H1 (cell line): ENCODE measurements at places on chromosomes 1 and 21. TPM values are rescaled to one million over a fixed set of nuclear protein-coding genes. Genes with fewer than 3 reads are reported as not detected.

DNA sequence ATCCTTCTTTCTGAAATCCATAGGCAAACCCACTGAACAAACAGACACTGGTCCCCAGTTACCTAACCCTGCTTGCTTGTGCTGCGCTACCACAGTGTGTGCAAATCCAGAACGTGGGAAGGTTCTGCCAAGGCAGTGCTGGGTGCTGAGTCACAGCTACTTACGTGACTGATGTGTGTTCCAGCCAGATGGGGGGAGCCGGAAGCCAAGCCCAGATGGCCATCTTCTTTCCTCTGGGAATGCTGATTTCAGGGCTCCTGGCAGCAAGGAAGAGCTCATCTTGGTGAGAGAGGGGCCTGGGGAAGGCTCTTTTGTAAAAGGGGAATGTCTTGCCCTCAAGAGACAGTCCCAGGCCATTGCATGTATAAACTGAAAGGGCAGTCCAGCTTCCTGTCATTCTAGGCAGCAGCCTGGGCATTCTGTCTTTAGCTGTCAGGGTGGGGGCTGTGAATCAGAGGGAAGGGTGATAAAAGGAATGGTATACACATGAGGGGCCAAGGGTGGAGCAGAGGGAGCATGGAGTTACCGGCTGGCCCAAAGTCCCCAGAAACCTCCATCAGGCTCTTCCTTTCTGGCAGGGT, 54.1 kb downstream of the CD46 start:
- no peak for DNase-seq

GRCh38 chr1:89540406-89540970, 15.9 kb downstream of the LRRC8B start:
- no peak for DNase-seq

GRCh38 chr1:26317612-26318337, at the start of gene CD52:
Gene CD52 (plus strand): TSS chr1:26317958. CDS start chr1:26318018, 60 bp downstream.
- no peak for DNase-seq

DNA sequence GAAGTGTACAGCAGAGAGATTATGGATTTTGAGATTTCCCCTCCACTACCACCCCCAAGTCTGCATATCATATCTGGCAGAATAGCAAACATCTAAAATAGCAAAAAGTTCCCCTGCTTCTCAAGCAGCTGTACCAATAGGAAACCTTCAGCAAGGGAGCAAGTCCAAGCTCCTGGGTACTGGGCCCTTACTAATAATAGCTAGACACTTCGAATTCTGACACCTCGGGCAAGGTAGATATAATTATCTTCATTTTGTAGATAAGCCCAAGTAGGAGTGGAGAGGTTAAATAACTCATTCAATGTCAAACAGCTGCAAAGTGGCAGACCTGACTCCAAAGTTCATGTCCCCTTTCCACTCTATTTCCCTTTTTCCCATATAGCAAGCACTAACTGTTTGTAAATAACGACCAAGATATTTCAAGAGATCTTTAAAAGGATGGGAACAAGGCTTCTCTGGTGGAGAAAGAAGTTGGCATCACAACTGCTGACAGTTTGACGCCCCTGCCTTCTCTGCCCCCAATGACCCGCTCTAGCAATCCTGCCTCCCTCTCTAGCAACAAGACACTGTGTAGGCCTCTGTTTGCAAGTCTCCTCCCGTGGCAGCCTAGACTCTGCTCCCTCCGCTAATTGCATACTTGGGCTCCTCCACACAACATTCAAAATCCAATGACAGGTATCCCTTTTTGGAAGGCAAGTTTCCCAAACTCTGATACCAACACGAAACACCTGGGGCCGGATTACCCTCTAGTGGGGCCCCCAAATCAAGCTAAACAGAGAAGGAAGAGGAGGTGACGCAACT, 18.7 kb upstream of the ADAR start:
- DNase-seq: no peak

The SLC16A4 gene
- 0.20 and 0.30 TPM in 2 replicates for polyA plus RNA-seq

GRCh38 chr1:172679000-172679772, 20.3 kb downstream of the FASLG start:
- DNase-seq: no peak

DNA sequence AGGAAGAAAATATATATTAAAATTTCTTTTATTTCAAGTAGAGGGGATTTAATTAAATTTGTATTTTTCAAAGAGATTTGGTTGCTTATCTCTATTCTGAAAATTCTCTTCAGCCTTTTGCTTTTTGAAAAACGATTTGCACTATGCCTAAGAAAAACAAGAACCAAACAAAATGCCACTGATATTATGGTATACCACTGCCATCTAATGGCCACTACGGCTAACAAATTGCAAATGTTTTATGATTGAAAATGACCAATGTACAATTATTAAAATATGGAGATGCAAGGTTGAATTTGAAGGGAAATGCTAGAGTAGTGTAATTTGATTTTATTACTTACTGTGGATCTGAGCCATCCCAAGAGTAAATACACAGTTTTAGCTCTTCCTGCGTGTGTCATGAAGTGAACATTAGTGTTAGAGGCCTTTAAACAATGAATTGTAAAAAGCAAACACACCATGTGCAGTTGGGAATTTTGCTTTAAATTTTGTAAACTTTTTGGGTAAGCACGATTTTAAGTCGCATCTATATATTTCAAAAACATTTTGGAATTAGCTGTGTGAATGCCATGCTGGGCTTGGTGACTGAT, 137.4 kb upstream of the USP25 start:
- DNase-seq: no peak

GRCh38 chr21:45591619-45592207, 49.5 kb upstream of the SLC19A1 start:
- no peak for DNase-seq

The LYPD8 gene
- not detected in 2 replicates for polyA plus RNA-seq

DNA sequence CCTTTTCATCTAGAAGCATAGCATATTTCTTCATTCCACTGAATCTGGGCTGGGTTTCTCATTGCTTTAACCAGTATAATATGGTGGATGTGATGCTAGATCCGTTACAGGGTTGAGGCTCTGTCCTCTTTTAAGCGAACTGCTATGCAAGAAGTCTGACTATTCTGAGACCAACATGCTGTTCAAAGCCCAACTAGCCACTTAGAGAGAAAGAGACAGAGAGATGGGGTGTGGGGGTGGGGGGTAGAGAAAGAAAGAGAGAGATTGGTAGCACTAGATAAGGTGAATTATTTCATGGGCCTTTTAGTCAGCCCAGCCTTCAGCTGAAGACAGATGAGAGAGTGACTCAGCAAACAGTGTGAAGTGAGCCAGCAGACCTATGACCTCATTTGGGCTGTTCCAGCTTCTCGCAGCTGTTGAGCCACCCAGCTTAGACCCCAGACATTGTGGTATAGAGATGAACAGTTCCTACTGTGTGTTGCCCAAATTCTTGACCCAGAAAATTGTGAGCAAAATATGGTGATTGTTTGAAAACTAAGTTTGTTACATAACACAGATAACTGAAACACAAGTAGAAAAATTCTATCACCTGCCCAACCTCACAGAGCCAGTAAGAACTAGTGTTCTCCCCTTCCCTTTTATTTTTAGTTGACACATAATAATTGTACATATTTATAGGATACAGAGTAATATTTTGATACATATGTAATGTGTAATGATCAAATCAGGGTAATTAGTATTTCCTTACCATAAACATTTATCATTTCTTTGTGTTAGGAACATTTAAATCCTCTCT, 40.7 kb upstream of the PRKACB start:
- DNase-seq: no peak

DNA sequence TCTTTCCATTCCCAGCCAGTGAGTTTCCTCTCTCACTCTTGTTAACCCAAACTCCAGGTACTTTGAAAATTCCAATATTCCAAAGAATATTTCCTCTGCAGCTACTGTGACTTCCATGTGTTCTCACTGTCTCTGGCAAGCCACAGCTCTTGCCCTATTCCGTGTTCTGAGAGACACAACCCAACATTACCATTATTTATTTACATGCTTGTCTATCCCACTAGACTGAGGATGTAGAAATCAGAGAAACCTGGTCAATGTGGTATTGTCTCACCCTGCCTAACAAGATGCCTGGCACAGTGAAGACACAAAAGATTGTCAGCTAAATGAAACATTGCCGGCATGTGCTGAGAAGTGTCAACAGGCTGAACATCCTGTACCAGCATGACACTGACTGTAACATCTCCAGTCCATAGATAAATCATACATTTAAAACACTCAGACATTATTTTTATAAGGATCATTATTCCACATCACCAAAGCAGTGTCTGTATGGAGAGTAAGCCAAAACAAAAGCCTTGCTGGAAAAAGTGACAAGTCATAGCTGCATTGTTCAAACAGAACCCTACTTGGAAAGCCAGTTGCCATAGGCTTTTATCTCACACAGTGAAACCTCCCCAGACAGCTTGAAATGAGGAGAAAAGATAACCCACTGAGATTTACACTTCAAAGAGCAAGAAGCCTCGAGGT, 72.3 kb downstream of the SIPA1L2 start:
- DNase-seq: no peak

- DNase-seq: no peak
Measured at GRCh38 chr1:36606641-36607262, 124.0 kb upstream of the CSF3R start.

DNA sequence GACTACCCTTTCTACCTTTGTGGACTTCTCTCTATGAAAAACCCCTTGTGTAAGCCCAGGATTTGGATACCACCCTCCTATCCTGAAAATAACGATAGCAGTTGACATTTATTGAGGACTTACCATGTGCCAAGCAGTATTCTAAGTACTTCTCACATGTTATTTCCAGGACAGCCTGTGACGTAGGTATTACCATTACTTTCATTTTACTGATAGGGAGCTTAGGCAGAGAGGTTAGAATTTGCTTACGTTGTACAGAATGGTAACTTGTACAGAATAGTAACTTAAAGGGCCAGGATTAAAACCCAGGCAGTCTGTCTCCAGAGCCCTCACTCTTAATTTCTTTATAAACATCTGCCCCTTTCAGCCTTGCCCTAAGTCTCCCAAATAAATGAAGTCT, 138.3 kb downstream of the NTMT2 start:
- no peak for DNase-seq
